ENCODE measurements at places on chromosomes 16 and 17.

- no peak for DNase-seq
These were observed 1.1 kb downstream of the DCUN1D3 start for GRCh38 chr16:20899071-20899470.

GRCh38 chr16:89153848-89154271 is 17.7 kb upstream of the CDH15 start:
- DNase-seq, result no peak

GRCh38 chr17:78343187-78343542 is 16.7 kb downstream of the SOCS3 start:
- no peak for DNase-seq

- no peak for DNase-seq
These were observed 30.4 kb upstream of the NFAT5 start for GRCh38 chr16:69535123-69536050.

DNA sequence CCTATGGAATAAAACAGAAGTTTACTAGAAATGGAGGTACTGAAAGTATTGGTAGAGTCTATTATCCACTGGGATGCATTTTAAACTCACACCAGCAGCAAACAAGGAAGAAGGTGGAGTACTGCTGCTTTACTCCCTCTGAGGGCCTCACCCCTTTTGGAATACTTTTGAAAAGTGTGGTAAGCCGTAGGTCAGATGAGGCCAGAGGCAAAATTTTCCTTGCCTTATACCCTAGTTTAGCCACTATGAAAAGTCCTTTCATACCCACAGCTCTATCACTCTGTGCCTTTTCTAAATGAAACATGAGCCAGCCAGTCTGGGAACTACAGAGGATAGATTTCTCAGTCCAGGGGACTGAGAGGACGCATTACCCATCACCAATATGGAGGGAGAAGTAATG is 14.0 kb downstream of the GDE1 start:
- no peak for DNase-seq
